ENCODE measurements at places on chromosomes 4 and X.

GRCh38 chr4:107843391-107843790 lies 18.7 kb downstream of the SGMS2 start:
- DNase-seq: no peak

DNA sequence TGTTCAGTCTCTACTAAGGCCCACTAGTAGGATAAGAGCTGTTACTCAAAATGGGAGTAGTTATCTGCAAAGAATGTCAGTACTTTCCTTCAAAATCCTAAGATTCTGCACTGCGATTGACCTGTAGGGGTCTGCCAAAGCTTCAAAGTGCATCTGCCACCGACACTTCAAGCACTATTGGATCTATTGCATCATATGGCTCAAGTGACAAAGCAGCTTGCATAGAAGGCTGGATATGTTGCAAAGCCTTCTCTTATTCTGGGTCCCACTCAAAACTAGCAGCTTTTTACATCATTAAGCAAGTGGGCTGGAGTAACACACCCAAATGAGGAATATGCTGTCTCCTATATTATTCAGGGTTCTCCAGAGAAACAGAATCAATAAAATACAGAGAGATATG lies 115.4 kb upstream of the EMCN start:
- DNase-seq: no peak

DNA sequence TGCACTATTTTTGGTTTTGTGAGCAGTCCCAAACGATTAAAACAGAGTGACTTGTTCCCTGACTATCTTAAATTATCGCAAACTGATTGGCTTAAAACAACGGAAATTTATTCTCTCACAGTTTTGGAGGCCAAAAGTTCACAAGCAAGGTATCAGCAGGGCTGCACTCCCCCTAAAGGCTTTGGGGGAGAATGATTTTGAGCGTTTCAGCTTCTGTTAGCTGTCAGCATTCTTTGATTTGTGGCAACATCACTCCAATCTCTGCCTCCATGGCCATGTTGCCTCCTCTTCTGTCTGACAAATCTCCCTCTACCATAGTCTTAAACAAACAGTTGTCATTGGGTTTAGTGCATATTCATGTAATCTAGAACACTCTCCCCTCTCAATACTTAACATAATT lies 459.6 kb upstream of the ATOH1 start:
- DNase-seq: no peak

GRCh38 chr4:15502384-15502783 lies 32.7 kb downstream of the CC2D2A start:
- no peak for DNase-seq

- DNase-seq: no peak
These were observed at the start of gene KLF8 for GRCh38 chrX:56232221-56233082. TSS of gene KLF8 (plus strand) at chrX:56232356. CDS start at chrX:56233335, 979 bp downstream.

Measured in activated CD8-positive, alpha-beta memory T cell treated with anti-CD3 and anti-CD28 coated beads for 4 hours (primary cell).